Mononuclear cell (primary cell): ENCODE measurements at places on chromosomes 3 and 15. TPM values are rescaled to one million over a fixed set of nuclear protein-coding genes. Genes with fewer than 3 reads are reported as not detected.

The PLA2G4E gene
- total RNA-seq: not detected

The FAM43A gene
- total RNA-seq: 6.2 TPM

The UNC13C gene
- total RNA-seq: under 0.01 TPM

The GOLGA6L4 gene
- total RNA-seq: 0.42 TPM

The EHD4 gene
- total RNA-seq: 35.3 TPM
